ENCODE measurements at places on chromosomes 4 and X. TPM values are rescaled to one million over a fixed set of nuclear protein-coding genes. Genes with fewer than 3 reads are reported as not detected.

DNA sequence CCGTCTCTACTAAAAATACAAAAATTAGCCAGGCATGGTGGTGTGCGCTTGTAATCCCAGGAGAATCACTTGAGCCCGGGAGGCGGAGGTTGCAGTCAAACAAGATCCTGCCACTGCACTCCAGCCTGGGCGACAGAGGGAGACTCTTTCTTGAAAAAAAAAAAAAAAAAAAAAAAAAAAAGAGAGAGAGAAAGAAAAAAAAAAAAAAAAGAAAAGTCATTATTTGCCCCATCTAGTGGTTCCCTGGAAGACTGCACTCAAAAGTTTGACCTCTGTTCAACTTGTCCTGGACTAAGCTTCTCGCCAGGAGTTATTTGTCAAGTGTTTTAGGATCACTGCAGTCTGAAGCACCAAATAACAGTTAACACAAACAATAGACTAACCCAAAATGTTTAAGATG, 45.3 kb upstream of the KCTD8 start:
- peak; percentile 0 for DNase-seq

GRCh38 chrX:153225438-153226098, 46.5 kb downstream of the MAGEA1 start:
- no peak for DNase-seq

DNA sequence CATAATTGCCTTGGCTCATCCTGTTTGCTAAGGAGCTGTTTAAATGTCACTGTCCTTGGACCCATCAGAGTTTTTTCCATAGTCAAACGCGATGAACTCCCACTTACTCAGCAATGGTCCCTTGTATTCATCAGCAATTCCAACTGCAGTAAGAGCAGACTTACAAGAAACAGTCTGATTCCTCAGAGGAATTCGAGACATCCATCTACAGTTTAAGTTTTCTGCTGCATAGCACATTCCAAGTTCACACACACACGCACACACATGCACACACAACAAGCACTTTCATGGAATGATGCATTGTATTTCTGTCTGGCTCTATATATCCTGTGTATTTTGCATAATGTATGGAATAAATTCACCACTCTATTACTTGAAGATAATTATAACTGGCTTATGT, 32.7 kb upstream of the TMEM150C start:
- DNase-seq = no peak

GRCh38 chr4:7209699-7210098, 17.4 kb downstream of the SORCS2 start:
- no peak for DNase-seq

NSDHL gene
- polyA plus RNA-seq = 32.8 TPM

- DNase-seq = no peak
Measured at GRCh38 chr4:174429701-174430410, 92.4 kb downstream of the HPGD start.

- no peak for DNase-seq
Measured at GRCh38 chr4:122798101-122798500, 28.5 kb upstream of the FGF2 start.

DNA sequence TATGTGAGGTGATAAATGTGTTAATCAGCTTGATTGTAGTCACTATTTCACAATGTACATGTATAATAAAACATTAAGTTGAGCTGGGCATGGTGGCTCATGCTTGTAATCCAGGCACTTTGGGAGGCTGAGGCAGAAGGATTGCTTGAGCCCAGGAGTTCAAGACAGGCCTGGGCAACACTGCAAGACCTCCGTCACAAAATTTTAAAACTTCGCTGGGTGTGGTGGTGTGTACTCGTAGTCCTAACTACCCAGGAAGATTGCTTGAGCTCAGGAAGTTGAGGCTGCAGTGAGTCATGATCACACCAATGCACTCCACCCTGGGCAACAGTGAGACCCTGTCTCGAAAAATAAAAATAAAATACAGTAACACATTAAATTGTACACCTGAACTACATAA, 20.1 kb downstream of the LYAR start:
- no peak for DNase-seq

DNA sequence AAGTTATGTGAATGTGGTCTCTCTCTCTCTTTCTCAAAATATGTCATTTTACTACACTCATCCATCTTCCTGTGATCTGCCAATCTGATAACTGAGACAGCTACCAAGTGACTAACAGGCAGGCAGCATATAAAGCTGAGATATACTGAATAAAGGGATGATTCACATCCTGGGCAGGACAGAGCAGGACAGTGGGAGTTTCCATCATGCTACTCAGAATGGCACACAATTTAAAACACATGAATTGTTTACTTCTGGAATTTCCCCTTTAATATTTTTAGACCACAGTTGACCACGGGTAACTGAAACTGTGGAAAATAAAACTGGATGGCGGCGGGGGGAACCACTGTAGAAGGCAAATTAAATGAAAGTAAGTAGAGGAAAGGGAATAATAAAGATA, 58.6 kb upstream of the DCTD start:
- no peak for DNase-seq

- DNase-seq = no peak
Measured at GRCh38 chrX:84064814-84065213, 123.2 kb downstream of the RPS6KA6 start.

DNA sequence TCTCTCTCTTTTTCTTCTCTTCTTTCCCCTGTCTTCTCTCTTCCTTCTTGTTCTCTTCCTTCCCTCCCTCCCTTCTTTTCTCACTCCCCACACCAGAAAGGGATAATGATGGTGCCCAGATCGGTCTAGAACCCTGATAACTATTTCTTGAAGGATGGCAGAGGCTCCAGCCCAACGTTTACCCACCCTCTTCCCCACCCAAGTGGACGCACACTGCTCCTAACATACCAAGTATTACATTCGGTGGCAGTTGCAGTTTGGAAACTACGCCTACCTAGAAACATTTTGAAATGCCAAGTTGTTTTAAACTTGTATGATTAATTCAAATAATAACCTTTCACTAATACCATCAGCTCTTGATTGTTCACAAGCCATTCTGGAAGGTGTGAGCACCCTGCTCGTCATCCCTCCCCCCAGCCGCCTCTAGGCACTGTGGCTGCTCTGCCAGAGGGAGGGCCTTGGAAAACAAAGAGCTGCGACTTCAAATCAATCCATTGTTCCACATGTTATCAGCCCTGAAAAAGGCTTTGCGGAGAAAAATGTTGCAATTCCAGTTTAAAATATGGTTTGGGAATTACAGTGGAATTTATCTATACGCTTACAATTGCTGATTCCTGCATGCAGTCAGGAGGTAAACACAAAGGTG, 1017.5 kb upstream of the TENM3 start:
- DNase-seq = no peak

GRCh38 chr4:48008021-48008596, 8.4 kb downstream of the CNGA1 start:
- no peak for DNase-seq

CPZ gene
- 14.6 TPM for polyA plus RNA-seq

All from renal cortex interstitium (tissue), 15 donors.